ENCODE measurements at places on chromosomes 16 and 17. TPM values are rescaled to one million over a fixed set of nuclear protein-coding genes. Genes with fewer than 3 reads are reported as not detected.

The ELOB gene
- 366 TPM for total RNA-seq

The NXN gene
- total RNA-seq = 6.5 TPM

The SMIM36 gene
- total RNA-seq = not detected

The MT4 gene
- total RNA-seq = not detected

The CCT6B gene
- 0.38 TPM for total RNA-seq

The SLC5A10 gene
- total RNA-seq = not detected

The VTN gene
- total RNA-seq = 0.19 TPM

The CIAO2B gene
- total RNA-seq = 166 TPM

The CCL16 gene
- not detected for total RNA-seq

The CES3 gene
- 0.56 TPM for total RNA-seq

The SDK2 gene
- total RNA-seq = 0.28 TPM

The ABCC12 gene
- total RNA-seq = 0.19 TPM

The C17orf113 gene
- under 0.01 TPM for total RNA-seq

The ENGASE gene
- total RNA-seq = 16.9 TPM

The ACSM2A gene
- total RNA-seq = not detected

The CRISPLD2 gene
- total RNA-seq = 3.3 TPM

The TUBG1 gene
- total RNA-seq = 20.3 TPM

The INPP5K gene
- total RNA-seq = 39.7 TPM

The GGA3 gene
- total RNA-seq = 6.8 TPM

The KRT23 gene
- not detected for total RNA-seq

The PIPOX gene
- 5.1 TPM for total RNA-seq

The TGFB1I1 gene
- total RNA-seq = 21.4 TPM

The LGALS3BP gene
- total RNA-seq = 572 TPM

The NUP88 gene
- total RNA-seq = 163 TPM

The VASN gene
- total RNA-seq = 77.5 TPM

The OTOA gene
- under 0.01 TPM for total RNA-seq

The LDHD gene
- total RNA-seq = 4.2 TPM

The KRTAP4-9 gene
- total RNA-seq = not detected

The KRT12 gene
- total RNA-seq = not detected

The MBTPS1 gene
- 134 TPM for total RNA-seq

The FOXJ1 gene
- not detected for total RNA-seq

The CASKIN1 gene
- 0.19 TPM for total RNA-seq

The EME1 gene
- 3.7 TPM for total RNA-seq

The SEPTIN12 gene
- total RNA-seq = not detected

The GDPD3 gene
- total RNA-seq = 0.77 TPM

The FAHD1 gene
- total RNA-seq = 62.6 TPM

The KRTAP3-1 gene
- total RNA-seq = not detected
